ENCODE measurements at places on chromosomes 4 and X.

GRCh38 chrX:37825215-37825842 lies 22.0 kb downstream of the DYNLT3 start:
- peak; percentile 62 for DNase-seq

GRCh38 chr4:140223056-140223810 lies 69.2 kb upstream of the MAML3 start:
- DNase-seq: peak; percentile 76

DNA sequence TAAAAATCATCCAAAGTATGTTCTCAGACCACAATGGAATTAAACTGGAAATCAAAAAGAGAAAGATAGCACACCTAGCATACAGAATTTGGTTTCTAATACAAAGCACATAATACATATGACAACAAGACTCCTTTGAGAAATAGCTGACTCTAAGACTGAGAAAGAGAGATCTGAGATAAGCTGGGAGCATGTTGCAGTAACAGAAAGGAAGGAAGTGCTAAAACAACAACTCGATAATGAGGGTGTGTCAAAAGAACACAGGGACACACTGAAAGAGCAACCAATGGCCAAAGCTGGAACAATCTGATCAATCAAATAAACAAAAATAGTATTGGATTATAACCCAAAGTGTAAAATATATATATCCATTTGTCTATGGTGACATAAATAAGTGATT lies 586.6 kb downstream of the C4orf33 start:
- no peak for DNase-seq

DNA sequence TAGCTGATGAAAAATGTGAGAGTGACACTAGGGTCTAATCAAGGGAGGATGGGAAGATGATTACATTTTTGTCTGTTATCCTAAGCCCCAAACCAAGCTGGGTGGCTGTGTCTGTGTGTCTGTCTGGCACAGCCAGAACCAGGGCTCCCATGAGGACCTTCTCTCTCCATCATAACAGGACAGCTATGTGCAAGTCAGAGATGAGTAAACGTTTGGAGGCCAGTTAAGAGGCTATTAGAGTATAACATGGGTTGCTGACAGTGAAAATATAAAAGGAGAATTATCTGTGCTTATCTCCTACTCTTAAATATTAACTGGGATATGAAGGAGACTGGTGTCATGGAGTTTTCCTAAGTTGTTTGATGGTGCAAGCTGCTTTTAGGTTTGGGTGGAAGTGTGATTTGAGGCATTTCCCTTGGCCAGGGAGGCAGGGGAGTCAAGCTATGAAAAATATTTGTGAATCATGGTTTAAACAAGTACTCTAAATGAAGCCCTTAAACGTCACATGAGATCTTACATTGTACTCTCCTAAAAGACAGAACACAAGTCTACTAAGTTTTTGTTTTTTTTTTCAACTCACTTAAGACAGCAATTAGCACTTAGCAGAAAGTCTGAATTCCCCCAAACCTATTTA lies 156.2 kb downstream of the ENOX2 start:
- DNase-seq: peak; percentile 19

GRCh38 chr4:107824350-107825071 lies at the start of gene SGMS2:
Gene SGMS2, plus strand, starts transcription at chr4:107824932. Its CDS starts 70,622 bp downstream, at chr4:107895554.
- DNase-seq: peak; percentile 81

DNA sequence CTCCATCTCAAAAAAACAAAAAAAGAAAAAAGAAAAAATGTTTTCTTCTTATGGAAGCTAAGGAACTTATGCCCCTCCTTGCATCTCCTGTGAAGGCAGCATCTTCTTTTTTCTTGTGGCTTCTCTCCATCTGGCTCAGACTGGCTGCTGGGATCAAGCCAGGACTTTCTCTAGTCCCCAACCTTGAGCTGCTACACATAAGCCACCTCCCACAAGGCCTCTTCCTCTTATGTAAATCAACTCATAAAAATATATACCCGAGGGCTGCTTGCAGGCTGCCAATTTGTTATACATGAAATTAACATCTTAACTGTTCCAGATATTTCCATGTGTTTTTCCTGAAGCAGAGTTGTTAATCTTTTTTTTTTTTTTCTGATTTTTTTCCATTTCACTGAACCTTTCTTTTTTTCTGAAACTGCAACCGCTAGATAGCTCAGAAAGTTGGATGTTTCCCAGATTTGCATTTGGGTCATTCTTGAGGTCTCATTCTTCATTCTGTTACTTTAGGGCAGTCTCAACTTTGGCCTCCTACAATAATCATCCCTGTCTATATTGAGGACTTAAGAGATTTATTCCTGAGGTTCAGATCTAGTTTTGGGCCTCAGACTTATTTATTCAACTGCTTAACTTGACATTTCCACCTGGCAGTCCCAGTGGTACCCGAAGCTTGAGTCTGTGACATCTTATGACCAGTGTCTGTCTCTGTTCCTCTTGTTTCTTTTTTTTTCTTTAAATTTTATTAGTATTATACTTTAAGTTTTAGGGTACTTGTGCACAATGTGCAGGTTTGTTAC lies 10.3 kb downstream of the SNX25 start:
- peak; percentile 77 for DNase-seq

DNA sequence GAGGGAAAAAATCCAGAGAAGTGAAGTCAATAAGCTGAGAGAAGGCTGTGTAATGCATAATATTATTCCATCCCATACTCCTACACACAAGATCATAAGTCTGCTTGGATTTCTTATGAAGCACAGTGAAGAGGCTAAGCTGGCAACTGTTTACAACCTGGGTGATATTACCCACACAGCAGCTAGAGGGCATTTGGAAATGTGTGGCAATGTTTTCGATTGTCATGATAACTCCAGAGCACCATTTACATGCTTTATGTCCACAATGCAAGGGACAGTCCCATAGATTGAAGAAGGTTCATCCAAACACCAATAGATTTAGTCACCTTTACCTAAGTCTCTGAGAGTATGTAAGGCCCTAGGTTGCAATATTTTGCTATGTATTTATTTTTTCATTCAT lies 412.2 kb downstream of the PPP3CA start:
- peak; percentile 31 for DNase-seq

- peak; percentile 58 for DNase-seq
Measured at GRCh38 chrX:101429934-101430333, 21.9 kb downstream of the HNRNPH2 start.

GRCh38 chr4:1208970-1209704 lies 36.8 kb upstream of the SPON2 start:
- peak; percentile 65 for DNase-seq

GRCh38 chrX:16814597-16814996 lies 28.3 kb downstream of the TXLNG start:
- DNase-seq: no peak

DNA sequence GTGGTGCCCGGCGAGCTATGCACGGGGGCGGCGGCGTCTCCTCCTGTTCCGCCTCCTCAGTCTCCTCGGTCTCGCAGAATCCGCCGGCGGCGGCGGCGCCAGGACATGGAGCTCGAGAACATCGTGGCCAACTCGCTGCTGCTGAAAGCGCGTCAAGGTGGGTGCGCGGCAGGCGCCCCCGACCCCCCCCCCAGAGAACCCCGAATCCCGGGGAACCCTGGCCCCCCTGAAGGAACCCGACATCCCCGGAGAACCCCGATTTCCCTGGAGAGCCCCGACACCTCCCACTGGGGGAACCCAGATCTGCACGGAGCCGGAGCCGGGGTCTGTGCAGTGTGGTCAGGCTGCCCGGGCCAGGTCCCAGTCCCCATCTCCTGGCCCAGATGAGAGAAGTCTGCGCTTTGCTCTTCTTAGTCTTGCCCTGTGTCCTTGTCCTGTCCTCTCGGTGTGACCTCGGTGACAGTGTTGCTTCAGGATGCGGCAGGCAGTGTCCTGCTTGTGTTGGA lies 648 bp downstream of the GRK4 start:
- DNase-seq: peak; percentile 59

GRCh38 chr4:110597582-110597981 lies 25.3 kb downstream of the PITX2 start:
- no peak for DNase-seq

GRCh38 chrX:51484616-51485015 lies 11.8 kb downstream of the NUDT11 start:
- no peak for DNase-seq

- no peak for DNase-seq
Measured at GRCh38 chr4:70589785-70590184, 2.3 kb upstream of the AMBN start.

DNA sequence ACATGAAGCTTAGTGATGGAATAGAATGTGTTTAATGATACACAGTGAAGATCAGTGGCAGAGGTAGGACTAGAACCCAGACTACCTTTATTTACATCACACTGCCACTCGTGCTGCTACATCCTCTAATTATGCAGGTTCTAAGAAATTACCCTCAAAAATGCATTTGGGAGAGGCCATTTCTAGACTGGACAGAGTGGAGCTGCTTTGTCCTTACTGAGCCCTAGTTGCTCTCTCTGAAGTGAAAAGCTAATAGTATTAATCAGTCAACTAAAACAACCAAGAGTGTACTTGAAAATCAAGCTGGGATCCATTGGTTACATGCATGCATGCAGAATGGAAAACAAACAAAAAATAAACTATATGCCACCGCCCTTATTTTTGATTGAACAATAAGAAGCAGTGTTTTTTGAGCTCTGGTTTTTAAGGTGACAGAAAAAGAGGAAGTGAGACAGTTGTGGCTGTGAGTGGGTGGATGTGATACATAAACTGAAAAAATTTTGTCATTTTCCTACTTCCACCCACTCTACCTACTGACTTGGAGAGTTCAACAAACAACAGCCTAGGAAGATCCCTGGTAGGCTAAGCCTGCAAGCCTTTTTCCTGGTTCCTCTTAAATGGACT lies 6.8 kb upstream of the VSIG4 start:
- no peak for DNase-seq

DNA sequence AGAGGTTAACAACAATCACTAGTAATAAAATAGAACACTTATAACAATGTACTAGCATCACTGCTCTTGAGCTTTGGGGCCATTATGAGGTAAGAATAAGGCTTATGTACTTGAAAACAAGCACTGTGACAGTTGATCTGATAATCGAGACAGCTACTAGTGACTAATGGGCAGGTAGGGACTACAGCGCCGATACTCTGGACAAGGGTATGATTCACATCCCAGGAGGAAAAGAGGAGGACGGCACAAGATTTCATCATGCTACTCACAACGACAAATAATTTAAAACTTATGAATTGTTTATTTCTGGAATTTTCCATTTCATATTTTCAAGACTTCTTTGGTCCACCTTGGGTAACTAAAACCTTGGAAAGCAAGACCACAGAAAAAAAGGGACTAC lies 62.3 kb downstream of the FAM184B start:
- DNase-seq: no peak

DNA sequence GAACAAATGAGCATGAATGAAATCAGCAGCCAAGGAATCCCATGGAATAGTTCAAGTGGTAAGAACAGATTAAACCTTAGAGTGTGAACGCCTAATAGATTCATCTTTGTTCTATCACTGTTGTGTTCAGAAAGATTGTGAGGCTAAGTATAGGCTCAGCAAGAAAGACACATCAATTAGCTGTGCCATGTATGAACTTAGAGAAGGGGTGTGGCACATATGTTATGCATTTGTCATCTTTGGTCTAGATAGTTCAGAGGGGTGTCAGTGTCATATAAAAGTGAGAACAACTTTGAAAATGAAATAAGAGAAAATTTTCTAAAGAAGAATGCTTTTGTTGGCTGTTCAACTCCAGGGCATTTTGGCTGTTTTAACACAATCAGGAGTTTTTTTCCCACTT lies 9.4 kb downstream of the DAPP1 start:
- DNase-seq: no peak

- DNase-seq: no peak
Measured at GRCh38 chr4:128770807-128771206, 38.7 kb upstream of the JADE1 start.

DNA sequence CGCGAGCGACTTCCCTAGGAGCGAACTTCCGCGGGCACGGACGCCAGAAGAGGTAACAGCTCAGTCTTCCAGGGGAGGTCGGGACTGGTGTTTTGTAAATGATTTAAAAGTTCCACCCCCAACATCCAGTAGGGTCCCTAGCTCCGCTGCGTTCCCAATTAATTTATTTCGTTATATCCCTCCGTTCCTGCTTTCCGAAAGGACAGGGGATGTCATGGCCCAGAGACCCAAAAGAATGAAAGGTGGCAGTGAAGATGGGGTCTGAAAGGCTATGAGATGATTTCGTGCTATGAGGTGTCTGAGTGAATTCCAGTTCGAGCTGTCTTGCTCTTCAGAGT lies 373 bp upstream of the SMIM43 start:
- no peak for DNase-seq

DNA sequence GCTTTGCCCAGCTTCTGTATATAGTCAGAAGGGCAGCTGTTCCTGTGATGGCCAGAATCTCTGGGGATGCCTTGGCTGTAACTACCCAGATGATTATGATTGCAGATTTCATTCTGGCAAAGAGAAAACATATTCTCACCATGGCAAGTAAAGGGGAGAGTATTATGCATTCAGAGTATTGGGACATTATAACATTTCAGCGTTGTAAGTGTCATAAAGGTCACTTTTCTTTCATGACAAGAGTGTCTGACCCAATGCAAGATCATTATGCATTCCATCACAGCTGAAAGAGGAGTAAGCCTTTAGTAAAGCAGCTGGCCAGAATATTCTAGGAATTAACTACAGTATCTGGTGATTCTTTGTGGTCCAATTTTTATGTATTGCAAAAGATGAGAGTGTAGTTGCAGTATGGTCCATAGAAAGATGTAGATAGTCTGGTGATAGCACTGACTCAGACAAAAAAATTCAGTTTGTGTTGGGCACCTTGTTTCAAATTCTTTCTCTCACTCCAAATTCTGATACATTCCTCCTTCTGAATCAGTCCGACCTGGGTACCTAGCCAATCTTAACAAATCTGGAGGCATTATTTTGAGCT lies 2366.3 kb downstream of the PCDH7 start:
- DNase-seq: peak; percentile 55

- DNase-seq: peak; percentile 4
Measured at GRCh38 chr4:169899295-169899694, 126.9 kb downstream of the MFAP3L start.

GRCh38 chrX:46152756-46153155 lies 392.5 kb downstream of the ZNF674 start:
- DNase-seq: no peak

GRCh38 chr4:17807446-17807845 lies 3.1 kb downstream of the DCAF16 start:
- peak; percentile 53 for DNase-seq

DNA sequence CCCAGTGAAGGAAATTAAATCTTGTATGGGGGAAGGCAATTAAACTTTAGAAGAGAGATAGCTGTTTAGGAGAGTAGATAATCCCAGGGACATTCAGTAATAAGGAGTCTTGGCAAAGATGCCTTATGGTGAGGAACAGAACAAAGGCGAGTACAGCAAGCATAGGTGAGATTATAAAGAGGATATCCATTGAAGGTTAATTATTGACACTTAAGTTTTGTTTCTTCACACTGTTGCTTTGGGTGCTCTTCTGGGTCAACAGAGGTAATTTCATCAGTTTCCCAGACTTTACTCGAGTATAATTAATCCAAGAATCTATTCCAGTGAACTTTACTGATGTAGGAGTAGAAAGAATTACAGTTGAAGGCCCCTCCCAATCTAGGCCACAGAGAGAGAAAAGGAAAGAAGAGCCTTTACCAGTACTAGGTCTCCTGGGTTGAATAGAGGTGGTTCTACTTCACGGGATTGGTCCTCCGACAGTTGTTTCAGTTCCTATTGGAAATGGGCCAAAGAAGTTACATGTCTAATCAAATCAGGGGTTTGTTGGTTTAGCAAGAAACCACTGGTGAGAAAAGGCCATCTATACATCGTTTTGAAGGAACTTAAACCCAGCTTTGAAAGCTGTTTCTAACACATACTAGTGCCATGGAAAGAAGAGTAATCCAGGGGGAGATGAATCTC lies 27.2 kb downstream of the EPGN start:
- no peak for DNase-seq

Data from choroid plexus epithelial cell (primary cell).